Tibial nerve (tissue), 4 donors: ENCODE measurements at places on chromosomes 7 and 10. TPM values are rescaled to one million over a fixed set of nuclear protein-coding genes. Genes with fewer than 3 reads are reported as not detected.

- no peaks in the 10 kb centered on the region for H3K36me3 ChIP-seq
- no peak for DNase-seq
- no peak overlapping the region for H3K4me3 ChIP-seq
- H3K27ac ChIP-seq = no peak overlapping the region
- no peaks in the 10 kb centered on the region for H3K27me3 ChIP-seq
- H3K4me1 ChIP-seq = no peaks in the 10 kb centered on the region
These were observed 558.9 kb downstream of the DNAJB6 start for GRCh38 chr7:157895520-157896375.

DNA sequence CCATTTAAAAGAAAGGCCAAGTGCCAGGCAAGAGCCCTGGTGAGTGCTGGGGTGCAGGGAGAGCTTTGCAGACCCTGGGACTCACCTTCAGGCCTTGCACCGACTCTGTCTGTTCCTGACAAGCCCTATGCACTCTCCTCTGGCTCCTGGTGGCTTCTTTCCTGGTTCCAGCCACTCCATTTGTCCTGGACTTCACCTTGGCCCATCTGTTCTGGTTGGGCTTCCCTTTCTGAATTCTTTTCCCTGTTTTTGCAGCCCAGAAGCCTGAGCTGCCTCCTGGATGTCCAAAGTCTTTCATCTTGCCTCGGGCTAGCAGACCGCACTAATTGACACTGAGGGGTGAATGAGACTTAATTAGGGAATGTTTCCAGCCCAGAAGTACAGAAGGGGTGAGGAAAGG, 60.5 kb downstream of the PYROXD2 start:
- no peaks in the 10 kb centered on the region for H3K36me3 ChIP-seq
- no peaks in the 10 kb centered on the region for H3K4me1 ChIP-seq
- no peak overlapping the region for H3K27ac ChIP-seq

- H3K4me3 ChIP-seq = no peak overlapping the region
- H3K27me3 ChIP-seq = no peaks in the 10 kb centered on the region
These were observed 9.4 kb downstream of the KIF20B start for GRCh38 chr10:89710753-89711152.

- no peak overlapping the region for H3K4me3 ChIP-seq
- H3K4me1 ChIP-seq = no peaks in the 10 kb centered on the region
- H3K36me3 ChIP-seq = no peaks in the 10 kb centered on the region
- DNase-seq = no peak
- H3K27me3 ChIP-seq = no peaks in the 10 kb centered on the region
These were observed 41.5 kb downstream of the ASB4 start for GRCh38 chr7:95527033-95527775.

Gene OR2A5
- not detected for total RNA-seq

DNA sequence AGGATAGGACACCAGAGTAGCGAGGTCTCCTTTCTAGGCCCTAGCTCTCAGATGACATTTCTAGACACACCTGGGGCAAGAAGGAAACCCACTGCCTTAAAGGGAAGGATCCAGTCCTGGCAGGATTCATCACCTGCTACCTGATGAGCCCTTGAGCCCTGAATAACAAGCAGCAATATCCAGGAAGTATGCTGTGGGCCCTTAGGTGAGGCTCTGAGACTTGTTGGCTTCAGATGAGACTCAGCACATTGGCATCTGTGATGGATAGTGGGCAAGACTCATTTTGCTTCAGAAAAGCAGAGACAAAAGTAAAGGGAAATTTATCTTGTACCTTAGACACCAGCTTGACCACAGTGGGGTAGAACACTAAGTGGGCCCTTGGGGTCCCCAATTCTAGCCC, 238.4 kb upstream of the MEOX2 start:
- H3K4me1 ChIP-seq = no peaks in the 10 kb centered on the region
- DNase-seq = no peak
- H3K27ac ChIP-seq = no peak overlapping the region
- no peaks in the 10 kb centered on the region for H3K27me3 ChIP-seq

DNA sequence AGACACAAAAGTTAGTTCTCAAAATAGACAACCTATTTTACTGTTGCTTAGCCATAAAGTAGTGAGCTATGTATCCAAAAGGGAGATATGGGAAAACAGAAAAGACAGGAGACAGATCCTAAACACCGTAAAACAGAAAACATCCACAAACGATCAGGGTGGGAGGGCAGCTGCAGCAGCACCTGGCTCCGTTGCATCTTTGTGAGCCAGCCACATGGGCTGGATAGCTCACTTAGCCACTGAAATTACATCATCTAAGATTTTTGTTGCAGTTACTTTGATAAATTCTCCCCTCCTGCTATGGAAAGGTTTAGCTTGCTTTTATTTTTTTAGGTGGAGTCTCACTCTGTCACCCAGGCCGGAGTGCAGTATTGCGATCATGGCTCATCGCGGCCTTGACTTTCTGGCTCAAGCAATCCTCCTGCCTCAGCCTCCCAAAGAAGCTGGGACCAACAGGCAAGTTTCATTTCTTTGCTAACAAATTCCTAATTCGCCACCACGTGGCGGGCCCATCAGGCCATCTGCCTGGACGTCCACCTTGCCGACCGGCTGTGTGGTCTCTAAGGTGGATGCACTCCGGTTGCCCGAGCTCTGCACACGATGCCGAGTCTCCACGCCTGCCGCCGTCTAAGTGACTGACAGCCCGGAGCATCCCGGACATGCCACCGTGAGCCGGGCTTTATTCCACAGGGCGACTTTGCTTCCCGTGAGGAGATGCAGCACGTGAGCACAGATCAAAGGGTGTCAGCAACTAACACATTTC, 159.8 kb downstream of the DIP2C start:
- H3K4me1 ChIP-seq = peaks cover 13% of the 10 kb centered on the region
- no peaks in the 10 kb centered on the region for H3K36me3 ChIP-seq
- H3K27me3 ChIP-seq = no peaks in the 10 kb centered on the region
- no peak overlapping the region for H3K4me3 ChIP-seq

DNA sequence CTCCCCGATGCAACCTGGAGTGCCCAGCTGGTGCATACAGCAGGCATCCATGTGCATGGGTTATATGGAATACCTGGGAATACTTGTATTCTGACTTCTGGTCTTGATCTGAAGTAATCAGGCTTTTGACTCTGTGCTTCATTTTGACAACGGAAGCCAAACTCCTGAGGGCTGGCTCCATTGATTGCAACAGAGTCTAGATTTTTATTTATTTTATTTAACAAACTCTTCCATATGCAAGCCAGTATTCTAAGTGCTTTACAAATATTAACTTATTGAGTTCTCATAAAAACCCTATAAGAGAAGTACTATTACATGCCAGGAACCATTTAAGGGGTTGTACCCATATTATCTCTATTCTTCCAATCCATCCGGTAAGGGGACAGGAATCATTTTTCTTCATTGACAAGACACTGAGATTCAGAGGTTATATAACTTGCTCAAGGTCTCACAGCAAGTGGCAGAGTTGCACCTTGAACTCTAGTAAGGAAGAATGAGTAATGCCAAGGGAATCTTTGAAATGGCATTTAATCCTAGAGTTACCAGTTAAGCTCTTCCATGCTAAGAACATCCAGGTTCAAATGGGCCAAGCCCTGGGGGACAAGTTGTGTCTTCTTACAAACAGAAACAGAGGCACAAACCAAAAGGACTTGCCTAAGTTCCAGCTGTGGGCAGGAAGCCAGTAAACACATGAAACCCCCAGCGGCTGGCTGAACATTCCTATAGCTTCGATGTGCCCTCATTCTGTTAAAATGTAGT, 241.0 kb downstream of the WDR11 start:
- H3K4me3 ChIP-seq = no peak overlapping the region
- no peaks in the 10 kb centered on the region for H3K27me3 ChIP-seq
- H3K27ac ChIP-seq = no peak overlapping the region

Gene SNX10
- total RNA-seq = 1.7 TPM
